ENCODE measurements at places on chromosomes 6 and 20.

DNA sequence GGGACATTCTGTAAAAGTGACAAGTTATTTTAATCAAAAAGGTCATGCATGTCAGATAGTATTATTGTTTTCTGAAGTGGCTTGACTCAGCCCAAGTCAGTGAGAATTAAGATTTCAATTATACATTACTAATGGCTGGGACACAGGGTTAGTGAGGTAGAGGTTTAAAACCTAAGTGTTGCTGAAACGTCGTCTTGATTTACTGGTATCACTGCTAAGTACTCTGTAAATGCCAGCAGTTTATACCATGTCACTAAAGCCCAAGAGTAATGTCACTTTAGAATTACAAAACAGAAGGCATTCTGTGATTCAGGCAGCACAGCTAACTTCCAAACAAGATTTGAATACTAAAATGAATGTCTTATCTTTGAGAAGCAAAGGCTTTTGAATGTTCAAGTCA lies 176.6 kb downstream of the NKAIN2 start:
- DNase-seq = no peak

DNA sequence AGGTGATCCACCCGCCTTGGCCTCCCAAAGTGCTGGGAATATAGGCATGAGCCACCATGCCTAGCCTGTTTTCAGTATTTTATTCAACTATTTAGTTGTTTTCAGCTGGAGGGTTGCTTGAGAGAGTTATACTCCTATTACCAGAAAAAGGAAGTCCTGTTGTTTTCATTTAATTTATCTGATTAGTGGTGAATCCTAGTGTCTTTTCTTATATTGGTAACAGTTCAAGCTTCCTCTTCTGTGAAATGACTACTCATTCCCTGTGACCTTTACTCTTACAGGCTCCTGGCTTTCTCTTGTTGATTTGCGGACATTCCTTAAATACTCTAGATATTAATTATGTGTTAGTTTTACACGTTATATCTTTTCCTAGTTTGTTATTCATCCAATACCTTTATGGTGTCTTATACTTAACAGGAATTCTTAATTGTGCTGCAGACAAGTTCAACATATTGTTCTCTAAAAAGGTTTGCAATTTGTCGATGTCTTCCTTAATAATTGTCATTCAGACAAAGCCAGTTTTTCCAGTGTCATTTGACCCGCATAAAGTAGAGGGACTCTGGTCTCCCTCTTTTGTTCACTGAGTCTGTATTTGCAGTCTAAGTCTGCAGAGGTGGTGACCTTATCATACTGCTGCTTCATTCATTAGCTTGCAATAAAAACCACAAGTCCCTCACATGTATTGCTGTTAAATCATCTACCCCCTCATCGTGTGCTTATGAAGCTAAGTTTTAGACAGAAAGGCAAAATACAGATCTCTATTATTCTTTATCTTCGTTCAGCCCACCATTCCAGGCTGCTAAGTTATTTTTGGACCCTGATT lies 51.4 kb downstream of the ZBTB9 start:
- no peak for DNase-seq

DNA sequence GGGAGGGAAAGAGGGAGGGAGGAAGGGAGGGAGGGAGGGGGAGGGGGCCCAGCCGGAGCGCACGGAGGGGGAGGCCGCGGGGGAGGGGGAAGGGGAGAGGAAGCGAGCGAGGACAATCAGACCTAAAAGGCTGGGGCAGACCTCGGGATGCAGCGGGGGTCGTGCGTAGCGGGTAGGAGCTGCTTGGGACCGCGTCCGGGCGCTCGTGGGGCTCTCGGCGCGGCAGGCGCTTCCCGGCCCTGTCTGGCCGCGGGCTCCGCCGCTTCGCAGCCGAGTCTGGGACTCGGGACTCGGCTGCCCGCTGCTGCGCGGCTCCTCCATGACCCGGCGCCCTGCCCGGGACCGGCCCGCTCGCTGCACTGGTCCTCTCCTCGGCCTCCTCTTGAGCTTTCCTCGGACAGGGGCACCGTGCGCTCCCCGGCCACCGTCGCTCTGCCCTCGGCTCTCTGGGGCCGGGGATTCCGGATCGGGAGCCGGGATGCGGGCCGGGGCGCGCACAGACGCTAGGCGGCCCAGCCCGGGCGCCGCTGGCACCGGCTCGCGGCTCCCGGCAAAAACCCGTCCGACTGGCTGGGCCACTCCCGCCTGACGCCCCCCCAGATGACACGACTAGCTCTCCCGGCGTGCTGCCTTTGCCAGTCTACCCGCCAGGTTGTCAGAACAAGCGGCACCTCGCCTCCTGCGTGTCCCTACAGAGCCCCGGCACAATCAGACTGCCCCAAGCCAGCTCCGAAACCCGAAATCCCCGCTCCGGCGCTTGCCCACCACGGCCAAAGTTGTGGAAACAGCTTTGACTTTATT lies 2.2 kb downstream of the TFAP2A start:
- no peak for DNase-seq

- DNase-seq = no peak
These were observed 30.3 kb downstream of the SCGN start for GRCh38 chr6:25682324-25682723.

GRCh38 chr6:26322645-26323482 lies 42.1 kb upstream of the BTN3A2 start:
- peak; percentile 93 for DNase-seq

DNA sequence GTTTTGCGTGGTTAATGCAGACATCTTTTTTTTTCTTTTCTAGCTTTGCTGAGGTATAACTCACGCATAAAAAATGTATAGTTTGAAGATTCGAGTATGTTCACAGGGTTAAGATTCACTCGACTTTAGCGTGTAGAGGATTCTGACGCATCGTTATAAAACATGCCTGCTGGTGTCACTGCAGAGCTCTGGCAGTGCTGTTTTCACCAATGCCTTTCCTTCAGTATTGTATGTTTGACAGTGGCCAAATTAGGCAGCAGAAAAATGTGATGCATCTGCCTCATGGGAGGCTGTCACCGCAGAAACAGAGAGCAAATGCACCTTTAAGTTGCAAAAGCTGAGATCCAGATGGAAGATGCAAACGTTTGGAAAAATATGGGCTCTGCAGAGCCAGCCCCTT lies 18.0 kb upstream of the SIRPB2 start:
- peak; percentile 46 for DNase-seq

GRCh38 chr6:98831057-98831958 lies 3.1 kb upstream of the POU3F2 start:
- no peak for DNase-seq

- DNase-seq = peak; percentile 94
These were observed 1005.5 kb upstream of the CITED2 start for GRCh38 chr6:140379919-140380318.

DNA sequence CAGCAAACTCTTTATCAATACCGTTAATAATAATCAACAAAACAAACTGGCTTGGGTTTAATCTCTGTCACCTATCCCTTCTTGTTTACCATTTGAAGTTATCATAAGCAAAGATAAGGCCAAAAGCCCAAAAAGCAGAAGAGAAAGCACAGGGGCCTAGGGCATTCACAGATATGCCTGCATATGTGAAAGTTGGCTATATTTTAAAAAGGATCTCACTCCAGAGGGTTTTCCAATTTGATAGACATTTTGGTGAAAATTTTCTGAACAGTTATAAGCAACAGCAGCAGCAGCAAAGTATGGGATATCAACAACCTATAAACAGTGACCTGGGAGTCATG lies 101.1 kb downstream of the ATXN1 start:
- DNase-seq = no peak

DNA sequence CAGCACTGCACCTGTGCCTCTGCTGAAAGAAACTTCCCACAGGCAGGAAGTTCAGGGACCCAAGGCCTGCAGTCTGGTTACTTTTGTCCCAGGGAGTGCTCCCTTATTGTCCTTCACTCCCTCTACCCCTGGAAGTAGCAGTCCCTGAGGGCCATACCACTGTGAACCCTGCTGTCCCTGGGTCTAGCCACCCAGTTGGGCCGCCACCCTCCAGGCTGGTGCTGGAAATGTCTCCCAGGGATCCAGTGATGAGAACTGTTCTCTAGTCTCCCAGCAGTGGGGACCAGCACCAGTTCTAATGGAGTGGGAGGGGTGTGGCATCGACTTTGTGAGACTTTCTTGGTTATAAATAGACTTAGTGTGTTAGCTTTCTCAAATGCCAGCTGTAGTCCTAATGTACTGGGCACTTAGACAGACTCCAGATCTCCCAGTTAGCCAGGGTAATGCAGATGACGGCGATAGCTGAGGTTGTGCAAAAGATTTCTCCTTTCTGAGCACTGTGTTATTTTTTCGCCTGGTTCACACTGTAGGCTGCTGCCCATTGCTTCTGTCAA lies 462.5 kb downstream of the CDH26 start:
- no peak for DNase-seq

- peak; percentile 12 for DNase-seq
These were observed 1.4 kb downstream of the NUS1 start for GRCh38 chr6:117676577-117677218.
